Myocyte (in vitro differentiated cells): ENCODE measurements at places on chromosomes 7 and 10.
A peak's percentile ranks its signal among the peaks of the same experiment; 100 is the strongest.

GRCh38 chr10:109593682-109594081 is 329.6 kb downstream of the XPNPEP1 start:
- DNase-seq: peak; percentile 81

DNA sequence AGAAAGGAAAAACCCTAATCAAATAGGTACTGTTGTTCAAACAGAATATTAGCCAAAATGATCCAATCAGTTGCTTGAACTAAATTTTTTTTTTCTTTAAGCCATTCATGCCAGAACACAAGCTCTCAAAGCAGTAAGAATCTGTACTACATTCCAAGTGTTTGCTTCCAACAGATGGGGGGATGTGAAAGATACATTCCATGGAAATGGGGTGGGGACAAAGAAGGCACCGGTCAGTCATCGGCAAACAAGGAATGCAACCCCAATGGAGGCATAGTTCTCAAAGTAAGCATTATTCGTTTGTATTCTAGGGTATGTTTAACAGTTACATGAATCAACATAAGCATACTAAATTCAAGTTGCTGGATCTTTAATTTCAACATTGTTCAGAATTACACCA is 32.5 kb downstream of the C10orf143 start:
- DNase-seq: no peak

DNA sequence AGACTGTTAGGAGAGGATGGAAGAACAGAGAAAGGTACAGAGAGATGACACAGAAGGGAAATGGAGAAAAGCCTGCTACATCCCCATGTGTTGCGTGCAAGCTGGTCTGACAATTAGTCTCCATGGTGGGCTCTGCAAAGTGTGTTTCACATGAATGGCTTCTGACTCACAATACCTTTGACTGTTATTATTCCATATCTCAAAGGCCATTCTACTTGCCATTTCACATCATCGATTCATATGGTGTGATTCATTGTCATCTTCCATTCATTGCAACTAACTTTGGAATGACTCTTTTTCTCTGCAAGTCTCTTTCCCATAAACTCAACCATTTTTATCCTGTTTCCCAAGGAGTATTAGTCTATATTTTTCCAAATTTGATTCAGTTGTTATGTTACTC is 208.9 kb upstream of the INHBA start:
- DNase-seq: no peak

- DNase-seq: peak; percentile 97
These were observed at the start of gene PRKRIP1 for GRCh38 chr7:102395873-102396709. TSS of gene PRKRIP1 (plus strand) at chr7:102396363. CDS start at chr7:102396412, 49 bp downstream.

DNA sequence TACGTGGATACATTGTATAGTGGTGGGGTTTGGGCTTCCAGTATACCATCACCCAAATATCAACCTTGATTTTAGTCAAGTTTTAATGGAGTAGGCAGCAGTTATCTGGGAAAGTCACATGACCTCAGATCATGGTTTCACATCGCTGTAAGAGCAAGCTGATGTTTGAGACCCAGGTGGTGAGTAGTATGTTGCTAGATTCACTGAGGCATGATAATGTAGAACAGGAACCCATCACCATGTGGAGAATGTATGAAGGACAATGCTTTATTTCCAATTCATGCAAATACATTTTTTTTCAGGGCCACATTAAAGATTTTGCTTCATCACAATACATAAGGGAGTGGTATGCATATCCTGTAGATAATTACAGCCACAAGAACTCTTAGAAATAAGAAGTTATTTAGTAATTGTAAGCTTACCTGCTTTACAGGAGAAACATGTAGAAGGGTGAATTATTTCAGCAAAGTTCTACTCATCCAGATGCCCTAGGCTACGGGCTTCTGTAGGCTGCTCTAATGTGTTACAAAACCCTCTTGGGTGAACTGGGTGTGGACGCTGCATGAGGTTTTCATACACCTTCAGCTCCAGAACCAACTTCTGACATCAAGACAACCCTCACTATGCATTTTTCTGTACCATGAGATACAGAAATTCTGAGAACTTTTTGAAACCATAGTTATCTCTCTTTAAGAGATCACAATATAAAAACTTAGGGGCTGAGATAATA is 27.6 kb upstream of the LAMB4 start:
- no peak for DNase-seq

DNA sequence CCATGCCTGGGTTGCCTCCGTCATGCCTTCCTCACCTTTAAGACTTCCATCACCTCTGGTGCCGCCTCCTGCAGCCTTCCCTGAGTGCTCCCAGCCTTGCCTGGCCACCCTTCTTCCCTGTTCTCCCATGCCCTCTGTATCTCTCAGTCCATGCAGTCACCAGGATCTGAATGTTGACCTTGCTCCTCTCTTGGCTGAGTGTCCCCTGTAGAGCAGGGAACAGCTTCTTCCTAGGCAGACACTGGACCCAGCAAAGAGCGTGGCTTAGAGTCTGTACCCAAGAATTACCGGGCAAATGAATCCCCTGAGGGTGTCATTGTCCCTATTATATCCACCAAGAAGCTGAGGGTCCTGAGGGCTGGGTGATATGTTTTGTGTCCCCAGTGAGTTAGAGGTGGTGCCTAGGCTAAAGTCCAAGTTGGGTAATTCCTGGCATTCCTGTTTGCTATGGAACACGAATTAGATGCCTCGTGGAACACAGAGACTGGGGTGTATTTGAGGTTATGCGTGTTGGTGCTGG is 505.6 kb downstream of the RPS24 start:
- DNase-seq: no peak

- no peak for DNase-seq
These were observed 62.7 kb upstream of the RNF32 start for GRCh38 chr7:156577645-156578577.

GRCh38 chr10:17113889-17114540 is 15.6 kb downstream of the CUBN start:
- DNase-seq: peak; percentile 49

- DNase-seq: no peak
These were observed 5.7 kb downstream of the DLX5 start for GRCh38 chr7:97018791-97019531.

DNA sequence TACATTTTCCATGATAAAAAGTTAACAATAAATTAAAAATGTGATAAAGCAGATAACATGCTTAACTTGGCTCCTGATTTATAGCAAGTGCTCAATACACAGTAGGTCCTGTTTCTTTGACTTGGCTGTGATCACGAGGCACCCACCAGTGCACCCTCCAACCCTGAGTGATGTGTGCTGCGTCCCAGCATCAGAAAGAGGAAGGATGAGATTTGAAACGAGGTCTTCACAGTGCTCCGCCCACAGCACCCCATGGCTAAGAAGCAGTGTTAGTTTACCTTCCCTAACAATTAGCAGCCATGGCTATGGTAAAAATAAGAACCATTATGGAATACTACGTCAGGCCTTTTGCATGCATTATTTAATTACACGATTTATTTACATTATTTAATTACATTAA is 292.0 kb upstream of the ZMIZ1 start:
- DNase-seq: no peak

- DNase-seq: no peak
These were observed 46.2 kb downstream of the CACUL1 start for GRCh38 chr10:118708571-118708970.

DNA sequence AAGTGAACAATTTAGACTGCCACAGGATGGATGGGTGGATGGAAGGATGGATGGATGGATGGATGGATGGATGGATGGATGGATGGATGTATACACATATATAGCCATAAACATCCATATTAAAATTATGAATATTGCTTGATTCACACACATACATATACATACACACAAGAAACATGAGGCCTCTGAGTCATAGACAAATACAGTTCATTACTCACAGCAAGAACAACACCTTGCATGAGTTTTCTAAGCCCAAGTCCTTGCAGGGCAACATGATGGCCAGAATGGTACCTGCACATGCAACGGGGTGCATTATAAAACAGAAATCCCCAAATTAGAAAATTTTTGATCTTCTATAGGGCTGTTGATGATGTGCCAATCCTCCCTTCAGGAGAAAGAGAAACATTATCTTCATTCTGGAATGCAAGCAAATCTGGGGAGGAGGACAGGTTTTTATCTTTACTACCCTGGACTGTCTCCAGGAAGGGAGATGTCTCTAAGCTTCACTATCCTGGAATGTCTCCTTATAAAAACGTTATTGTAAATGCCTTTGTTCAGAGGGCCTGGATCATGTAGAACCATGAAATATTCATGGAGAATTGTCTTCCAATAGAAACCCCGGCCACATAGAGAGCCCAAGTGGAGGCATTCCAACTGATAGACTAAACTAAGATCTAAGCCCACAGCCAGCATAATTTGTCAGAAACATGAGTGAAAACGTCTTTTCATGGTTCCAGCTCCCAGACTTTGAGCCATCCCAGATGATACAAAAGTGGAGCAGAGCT is 238.6 kb upstream of the LRRN3 start:
- DNase-seq: no peak

- DNase-seq: no peak
These were observed 49.2 kb upstream of the NKX6-2 start for GRCh38 chr10:132834891-132835847.
